Stimulated activated CD4-positive, alpha-beta T cell treated with anti-CD3 and anti-CD28 coated beads, TNF-alpha, amount 100 ng/mL, for 48 hours (primary cell): ENCODE measurements at places on chromosomes 5 and 9.

DNA sequence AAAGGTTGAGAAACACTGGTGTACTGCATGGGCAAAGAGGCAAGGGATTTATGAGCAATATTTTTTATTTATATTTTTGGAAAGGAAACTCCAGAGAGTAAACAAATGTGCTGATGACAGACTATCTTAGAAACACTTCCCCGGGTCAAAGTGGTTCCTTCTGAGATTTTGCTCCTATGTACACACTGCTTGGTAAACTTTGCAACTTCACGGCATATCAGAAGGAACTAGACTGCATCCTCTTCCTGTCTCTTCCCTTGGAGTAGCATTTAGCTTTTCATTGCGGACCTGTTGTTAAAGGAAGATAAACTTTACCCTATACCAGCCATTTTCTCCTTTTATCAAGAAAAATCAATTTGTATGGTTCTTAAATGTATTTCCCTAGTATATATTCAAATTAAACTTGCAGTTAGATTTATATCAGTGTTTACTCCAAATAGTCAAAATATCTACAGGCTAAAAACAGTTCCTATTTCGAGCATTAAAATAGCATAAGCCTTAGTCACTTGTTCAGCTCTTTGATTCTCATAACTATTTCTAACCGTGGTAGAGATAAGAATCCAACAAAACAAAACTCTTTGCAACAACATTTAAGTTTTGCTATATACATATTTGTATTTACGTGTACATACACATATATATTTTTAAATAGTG is 48.0 kb upstream of the LRRC19 start:
- DNase-seq = no peak

- no peak for DNase-seq
Observed at GRCh38 chr5:34040472-34040871, 2.5 kb downstream of the C1QTNF3 start.

DNA sequence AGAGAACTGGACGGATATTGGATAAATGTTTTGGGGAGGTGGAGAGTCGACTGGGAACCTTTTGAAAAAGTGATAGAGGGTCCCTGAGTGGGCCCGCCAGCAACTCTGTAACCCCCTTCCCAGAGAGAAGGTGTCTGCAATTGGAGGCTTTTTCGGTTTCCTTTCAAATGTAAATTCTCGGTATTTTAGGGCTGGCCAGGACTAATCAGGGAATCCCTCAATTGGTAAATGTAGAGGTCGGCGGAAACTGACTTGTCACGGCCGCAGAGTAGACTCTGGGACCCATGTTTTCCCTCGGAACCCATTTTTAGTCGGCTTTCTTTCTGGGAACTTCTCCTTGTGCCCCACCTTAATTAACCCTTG is 524 bp downstream of the CCNB1 start:
- no peak for DNase-seq

DNA sequence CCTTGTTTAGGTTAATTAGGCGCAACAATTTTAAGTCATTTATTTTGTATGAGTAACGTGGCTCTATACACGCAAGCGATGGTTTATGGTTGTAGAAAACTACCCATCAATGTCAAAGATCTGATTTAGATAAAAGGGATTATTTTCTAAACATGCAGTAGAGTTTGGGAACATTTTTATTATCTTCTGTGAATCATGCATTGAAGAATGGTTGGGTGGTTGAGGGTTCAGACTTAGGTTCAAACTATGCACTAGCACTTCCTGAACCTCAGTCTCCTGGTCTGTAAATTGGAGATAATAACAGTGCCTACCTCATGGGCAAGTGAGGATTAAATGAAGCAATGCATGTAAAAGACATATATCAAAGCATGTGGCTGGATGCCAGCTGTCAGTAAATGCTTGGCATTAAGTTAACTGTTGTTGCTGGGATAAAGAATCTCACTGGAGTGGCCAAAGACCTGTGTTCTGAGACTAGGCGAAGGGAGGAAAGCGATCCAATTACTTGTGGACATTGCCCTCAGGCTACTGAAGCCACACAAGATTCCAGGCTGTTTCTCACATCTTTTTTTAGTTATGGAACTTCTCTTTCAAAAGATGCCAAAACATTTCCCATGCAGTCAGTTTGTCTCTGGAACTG is 1.1 kb upstream of the OTULINL start:
- no peak for DNase-seq

DNA sequence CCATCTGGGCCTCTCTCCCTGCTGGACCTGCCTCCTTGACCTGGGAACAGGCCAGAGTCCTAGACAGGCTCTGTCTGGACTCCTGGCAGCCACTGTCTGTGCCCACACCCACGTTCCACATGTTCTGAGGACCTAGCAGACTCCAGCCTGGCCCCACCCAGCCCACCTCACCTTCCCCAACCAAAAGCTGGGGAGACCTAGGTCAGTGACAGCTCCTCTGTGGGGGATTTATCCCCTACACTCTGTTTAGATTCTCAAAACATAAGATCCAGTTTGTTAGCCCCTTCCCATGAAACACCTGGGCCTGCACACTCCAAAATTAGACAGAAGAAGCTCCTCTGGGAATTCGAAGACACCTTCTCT is 59.8 kb upstream of the ADAMTS2 start:
- DNase-seq = no peak
